ENCODE measurements at places on chromosomes 6 and 20.

GRCh38 chr6:170098428-170099170 lies 192.3 kb downstream of the DLL1 start:
- DNase-seq: no peak

GRCh38 chr6:13615792-13616120 lies 621 bp downstream of the NOL7 start:
- DNase-seq: peak; percentile 61

DNA sequence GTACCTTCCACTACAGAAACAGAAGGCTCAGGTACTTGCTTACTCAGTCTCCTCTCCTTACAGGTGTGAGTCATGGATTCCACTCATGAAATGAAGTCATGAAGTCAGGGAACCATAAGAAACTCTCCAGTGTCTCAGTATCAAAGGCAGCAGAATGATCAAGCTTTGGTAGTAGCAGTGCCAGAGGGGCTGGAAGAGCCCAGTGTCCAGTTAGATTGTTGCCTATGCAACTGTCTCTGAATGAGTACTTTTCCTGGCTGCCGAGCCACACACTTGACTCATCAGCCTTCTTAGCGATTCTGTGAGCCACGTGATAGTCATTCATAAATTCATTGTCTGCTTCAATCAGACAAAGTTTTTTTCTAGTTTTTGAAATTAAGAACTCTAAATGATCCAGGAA lies 52.2 kb upstream of the DTNBP1 start:
- no peak for DNase-seq

DNA sequence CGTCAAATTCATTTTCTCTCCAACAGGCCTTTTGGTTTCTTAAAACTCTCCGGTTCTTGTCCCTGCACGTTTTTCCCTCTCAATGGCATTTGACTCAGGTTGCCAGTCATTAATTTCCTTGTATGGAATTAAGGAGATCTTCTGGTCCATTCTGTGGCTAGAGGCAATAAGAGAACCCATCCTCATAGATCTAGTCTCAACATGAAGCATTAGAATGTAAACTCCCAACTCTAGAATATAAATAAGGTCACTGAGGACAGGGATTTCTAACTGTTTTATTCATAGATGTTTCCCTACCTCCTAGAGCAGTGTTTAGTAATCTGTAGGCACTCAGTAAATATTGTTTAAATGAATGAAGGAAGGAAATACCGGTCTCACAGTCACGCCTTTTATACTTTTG lies 185.2 kb upstream of the FLRT3 start:
- no peak for DNase-seq

DNA sequence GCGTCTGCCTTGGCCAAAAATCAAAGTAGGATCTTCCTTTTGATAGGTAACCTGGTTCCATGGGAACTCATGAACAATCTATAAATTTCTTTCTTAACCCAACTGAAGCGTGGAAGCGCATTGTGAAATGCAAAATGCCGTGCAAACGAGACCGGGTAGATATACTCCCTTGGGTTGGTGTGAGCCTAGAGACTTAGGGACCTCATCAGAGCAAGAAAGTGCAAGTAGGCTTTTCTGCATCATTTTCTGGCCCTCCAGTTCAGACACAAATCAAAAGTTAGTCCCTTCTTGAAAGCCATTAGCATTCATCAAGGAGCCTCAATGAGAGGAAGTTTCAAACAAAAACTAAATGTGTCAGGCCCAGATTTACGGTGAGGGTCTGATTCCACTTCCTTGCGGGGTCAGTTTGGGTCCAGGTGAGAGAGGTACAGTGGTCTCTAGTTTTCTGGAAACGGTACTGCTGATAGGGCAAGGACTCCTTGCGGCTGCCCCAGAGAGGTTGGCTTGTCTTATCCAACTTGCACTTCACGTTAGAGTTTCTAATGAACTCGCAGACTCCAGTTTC lies 5.3 kb upstream of the ZNF184 start:
- peak; percentile 11 for DNase-seq

- no peak for DNase-seq
Measured at GRCh38 chr20:33689973-33690372, 3.8 kb upstream of the E2F1 start.

- no peak for DNase-seq
Measured at GRCh38 chr20:64148581-64148980, 15.7 kb upstream of the MYT1 start.

Data from small intestine (tissue), 16 donors.